Retina (tissue), 1 donor: ENCODE measurements at places on chromosomes 13 and 19.

GRCh38 chr19:55907746-55908145 lies 24.4 kb downstream of the NLRP13 start:
- no peak for DNase-seq

- DNase-seq = no peak
Observed at GRCh38 chr19:2993579-2993978, 16.2 kb downstream of the TLE6 start.

- DNase-seq = no peak
Observed at GRCh38 chr13:21673539-21673788, 2.6 kb downstream of the FGF9 start.

- peak; percentile 42 for DNase-seq
Observed at GRCh38 chr19:8585894-8586750, 8.9 kb upstream of the MYO1F start.

- peak; percentile 8 for DNase-seq
Observed at GRCh38 chr13:30576528-30576927, 41.2 kb upstream of the USPL1 start.

GRCh38 chr13:95741584-95742563 lies 64.9 kb downstream of the DNAJC3 start:
- DNase-seq = no peak

- no peak for DNase-seq
Observed at GRCh38 chr13:111049791-111050538, 65.1 kb upstream of the ARHGEF7 start.

- DNase-seq = no peak
Observed at GRCh38 chr13:113041896-113042295, 63.7 kb upstream of the F7 start.

GRCh38 chr19:15200553-15201364 lies at the start of gene NOTCH3:
NOTCH3 (minus strand) TSS chr19:15200995; CDS start chr19:15200905, 90 bp downstream.
- DNase-seq = peak; percentile 48

- no peak for DNase-seq
Observed at GRCh38 chr13:42148538-42148937, 100.1 kb downstream of the DGKH start.
